ENCODE measurements at places on chromosomes 1 and 21. TPM values are rescaled to one million over a fixed set of nuclear protein-coding genes. Genes with fewer than 3 reads are reported as not detected.

DNA sequence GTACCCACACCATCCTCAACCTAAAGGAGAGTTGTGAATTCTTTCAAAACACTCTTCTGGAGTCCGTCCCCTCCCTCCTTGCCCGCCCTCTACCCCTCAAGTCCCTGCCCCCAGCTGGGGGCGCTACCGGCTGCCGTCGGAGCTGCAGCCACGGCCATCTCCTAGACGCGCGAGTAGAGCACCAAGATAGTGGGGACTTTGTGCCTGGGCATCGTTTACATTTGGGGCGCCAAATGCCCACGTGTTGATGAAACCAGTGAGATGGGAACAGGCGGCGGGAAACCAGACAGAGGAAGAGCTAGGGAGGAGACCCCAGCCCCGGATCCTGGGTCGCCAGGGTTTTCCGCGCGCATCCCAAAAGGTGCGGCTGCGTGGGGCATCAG, 638 bp upstream of the OLIG2 start:
- no peak overlapping the region for H3K4me3 ChIP-seq
- no peaks in the 10 kb centered on the region for H3K36me3 ChIP-seq
- no peaks in the 10 kb centered on the region for H3K4me1 ChIP-seq
- no peak overlapping the region for H3K27ac ChIP-seq
- peaks cover 98% of the 10 kb centered on the region for H3K27me3 ChIP-seq
- peak; percentile 88 for DNase-seq

- no peaks in the 10 kb centered on the region for H3K27me3 ChIP-seq
- DNase-seq: peak; percentile 62
- no peak overlapping the region for H3K27ac ChIP-seq
- H3K4me3 ChIP-seq: no peak overlapping the region
Measured at GRCh38 chr1:16127676-16128337, 28.1 kb downstream of the EPHA2 start.

Gene MAEL
- total RNA-seq: not detected

- H3K4me3 ChIP-seq: no peak overlapping the region
- no peaks in the 10 kb centered on the region for H3K36me3 ChIP-seq
- no peak for DNase-seq
Measured at GRCh38 chr1:239301251-239301650, 85.1 kb upstream of the CHRM3 start.

DNA sequence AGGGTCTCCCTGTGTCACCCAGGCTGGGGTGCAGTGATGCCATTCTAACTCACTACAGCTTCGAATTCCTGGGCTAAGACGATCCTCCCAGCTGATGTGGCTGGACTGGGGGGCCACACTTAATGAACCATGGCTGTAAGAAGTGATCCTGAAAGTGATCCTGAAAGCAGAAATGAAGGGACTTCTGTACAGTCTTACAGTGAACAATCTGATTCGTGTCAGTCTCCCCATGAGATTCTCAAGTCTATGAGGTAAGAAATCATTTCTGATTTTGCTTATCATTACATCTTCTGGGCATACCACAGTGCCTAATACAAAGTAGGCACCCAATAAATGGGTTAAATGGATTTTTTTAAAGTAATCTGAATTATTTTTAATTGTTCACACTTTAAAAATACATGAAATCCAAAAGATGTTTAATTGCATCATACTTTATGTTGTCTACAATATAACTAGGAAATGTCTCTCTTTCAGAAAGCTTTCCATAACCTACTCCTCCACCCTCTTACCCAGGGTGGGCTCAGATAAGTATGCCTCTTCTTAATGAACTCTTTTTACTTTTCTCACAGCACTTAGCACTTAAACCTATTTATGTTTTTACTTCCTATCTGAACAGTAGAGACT, 21.5 kb downstream of the TUT4 start:
- H3K36me3 ChIP-seq: no peaks in the 10 kb centered on the region
- no peak for DNase-seq

Gene TMOD4
- not detected for total RNA-seq

Gene BTF3L4
- 119 TPM for total RNA-seq

- H3K27ac ChIP-seq: no peak overlapping the region
- no peaks in the 10 kb centered on the region for H3K27me3 ChIP-seq
Measured at GRCh38 chr21:44424608-44425306, 30.6 kb upstream of the LRRC3 start.

Data from osteoblast (primary cell).